ENCODE measurements at places on chromosomes 13 and 19.

DNA sequence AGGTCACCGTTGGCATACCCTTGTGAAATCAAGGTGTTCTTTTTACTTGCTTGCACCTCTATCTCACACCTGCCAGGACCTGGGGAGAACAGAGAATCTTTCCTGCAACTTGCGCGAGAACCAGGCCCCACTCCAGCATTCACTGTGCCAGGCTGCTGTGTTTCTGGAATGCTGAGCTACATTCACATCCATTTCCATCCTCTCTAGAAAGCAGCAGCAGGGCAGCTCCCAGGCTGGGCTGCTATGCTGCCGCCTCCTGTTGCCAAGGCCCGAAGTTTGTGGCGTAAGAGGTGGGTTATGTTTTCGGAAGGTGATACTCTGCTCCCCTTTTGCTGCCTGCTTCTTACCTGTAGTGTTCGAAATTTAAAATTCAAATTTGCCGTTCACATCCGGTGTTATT lies 464.1 kb downstream of the KLF5 start:
- no peak for DNase-seq

DNA sequence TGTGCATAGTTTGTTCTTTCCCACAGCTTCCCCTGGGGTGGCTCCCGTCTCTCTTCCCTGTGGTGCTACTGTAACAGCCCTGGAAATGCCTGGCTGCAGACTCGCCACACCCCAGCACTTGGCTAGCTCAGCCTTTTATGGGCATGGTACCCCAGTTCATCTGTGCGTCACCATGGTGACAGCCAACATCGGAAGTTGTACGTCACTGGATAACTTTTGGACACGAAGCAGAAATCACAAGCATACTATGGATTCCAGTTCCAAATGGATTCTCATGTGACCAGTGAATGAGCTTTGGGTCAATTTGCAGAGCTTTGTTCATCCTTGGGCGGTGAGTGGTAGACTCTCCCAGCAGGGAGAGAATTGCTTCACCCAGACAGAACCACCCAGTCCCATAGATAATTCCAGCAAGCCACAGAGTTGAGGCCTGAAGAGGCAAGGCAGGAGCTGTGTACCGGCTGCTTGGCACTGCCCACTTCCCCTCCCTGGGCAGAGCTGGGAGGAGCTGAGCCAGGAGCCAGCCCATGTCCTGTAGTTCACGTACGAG lies 54.4 kb downstream of the COL4A2 start:
- DNase-seq, result no peak

- no peak for DNase-seq
Measured at GRCh38 chr13:24888291-24888931, 124.4 kb downstream of the RNF17 start.

DNA sequence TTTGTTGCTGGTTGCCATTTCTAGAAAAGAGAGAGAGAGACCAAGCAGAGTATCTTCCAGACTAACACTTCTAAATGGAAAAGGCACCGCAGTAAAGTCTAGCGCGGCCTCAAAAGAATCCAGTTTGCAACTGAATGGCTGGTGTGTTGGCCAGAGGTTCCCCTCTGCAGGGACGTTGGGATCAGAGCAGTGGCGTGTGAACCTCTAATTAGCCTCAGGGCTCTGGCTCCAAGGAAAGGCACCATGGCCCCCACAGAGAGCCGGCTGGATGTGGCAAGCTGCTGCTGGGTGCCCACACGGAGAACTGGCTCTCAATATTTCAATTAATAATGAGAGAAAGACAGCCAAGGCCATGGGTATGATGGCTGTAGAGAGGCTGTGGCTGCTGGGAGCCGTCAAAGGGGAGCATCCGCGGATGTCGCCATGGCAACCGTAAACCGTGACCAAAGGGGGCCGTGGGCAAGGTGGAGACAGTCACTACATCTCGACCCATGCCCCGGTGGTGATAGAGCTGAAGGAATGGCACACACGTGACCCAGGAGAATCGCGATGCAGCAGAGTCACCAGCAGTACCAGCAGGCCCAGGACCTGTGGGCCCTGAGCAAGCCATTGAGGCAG lies 9.5 kb downstream of the VSTM2B start:
- no peak for DNase-seq

DNA sequence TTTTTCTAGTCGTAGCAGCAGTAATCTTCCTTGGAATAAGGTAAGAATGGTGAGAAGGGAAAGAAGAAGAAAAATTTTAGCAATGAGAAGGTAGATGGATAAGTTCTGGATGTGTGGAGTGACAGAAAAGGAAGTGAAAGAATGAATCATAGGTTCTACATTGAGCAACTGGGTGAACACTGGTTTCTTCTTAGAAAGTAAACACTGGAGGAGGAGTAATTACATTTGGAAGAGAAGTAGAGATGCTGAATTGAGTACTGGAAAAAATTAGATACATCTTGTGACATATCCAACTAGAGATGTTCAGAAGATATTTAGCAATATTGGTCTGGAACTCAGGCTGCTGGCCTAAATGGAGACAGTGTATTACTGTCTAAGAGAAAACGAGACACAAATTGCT lies 148.5 kb downstream of the GPC5 start:
- DNase-seq, result no peak

- DNase-seq, result no peak
Measured at GRCh38 chr13:40158218-40158617, 502.8 kb downstream of the COG6 start.

GRCh38 chr19:30857388-30857787 lies 485.2 kb downstream of the ZNF536 start:
- no peak for DNase-seq

- no peak for DNase-seq
Measured at GRCh38 chr13:110454227-110454859, 107.2 kb downstream of the RAB20 start.

DNA sequence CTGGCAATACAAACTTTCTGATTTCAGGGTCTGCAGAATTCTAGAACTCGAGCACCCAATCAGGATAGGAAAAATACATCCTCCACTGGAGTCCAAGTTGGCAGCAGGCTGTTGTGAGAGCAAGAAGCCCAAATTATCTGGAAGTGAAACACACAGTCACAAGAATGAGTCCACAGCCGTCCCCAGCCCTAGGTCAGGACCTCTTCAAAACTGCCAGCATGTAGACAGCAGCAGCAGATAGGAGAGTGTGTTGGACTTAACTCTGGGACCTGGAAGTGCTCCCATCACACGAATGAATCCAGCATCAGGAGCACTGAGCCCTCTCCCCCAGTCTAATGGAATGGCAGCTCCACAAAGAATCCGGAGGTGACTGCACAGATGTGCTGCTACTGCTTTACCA lies 420.7 kb downstream of the OXGR1 start:
- DNase-seq, result no peak

Measured in CD4-positive, alpha-beta T cell treated with Interferon gamma for 1 hour (primary cell).